GM19239 (cell line): ENCODE measurements at places on chromosomes 5 and 9.
A peak's percentile ranks its signal among the peaks of the same experiment; 100 is the strongest.

DNA sequence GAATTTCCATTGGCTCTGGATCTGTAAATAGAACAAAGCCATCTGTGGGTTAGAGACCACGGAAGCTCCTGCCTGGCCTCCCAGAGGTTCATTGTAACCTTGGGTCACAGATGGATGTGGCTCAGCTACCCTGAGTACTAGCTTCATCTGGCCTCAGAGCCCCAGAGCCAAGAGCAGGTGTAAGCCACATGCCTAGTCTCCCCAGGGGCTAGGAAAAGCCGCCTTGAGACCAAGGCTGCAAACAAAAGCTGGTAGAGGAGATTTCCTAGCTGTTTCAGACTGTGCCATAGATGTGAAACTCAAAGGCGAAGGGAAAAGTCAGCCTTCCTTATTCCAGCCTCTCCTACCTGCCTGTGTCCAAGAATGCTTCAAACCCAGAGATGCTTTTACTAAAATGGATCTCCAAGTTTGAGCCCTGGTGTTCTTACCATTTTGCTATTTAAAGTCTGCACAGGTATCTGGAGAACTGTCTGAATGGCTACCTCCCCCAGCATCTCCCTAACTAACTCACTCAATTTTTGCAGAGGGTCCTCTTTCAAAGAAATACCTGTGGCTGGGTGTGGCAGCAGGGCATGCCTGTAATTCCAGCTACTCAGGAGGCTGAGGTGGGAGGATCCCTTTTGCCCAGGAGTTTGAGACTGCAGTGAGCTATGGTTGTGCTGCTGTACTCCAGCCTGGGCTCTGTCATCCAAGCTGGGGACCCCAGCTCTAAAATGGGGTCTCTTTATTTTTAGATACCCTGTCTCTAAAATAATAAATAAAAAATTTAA, 42.3 kb upstream of the MAP1B start:
- DNase-seq, result no peak

GRCh38 chr9:107665057-107665456, 175.5 kb upstream of the KLF4 start:
- DNase-seq, result no peak

DNA sequence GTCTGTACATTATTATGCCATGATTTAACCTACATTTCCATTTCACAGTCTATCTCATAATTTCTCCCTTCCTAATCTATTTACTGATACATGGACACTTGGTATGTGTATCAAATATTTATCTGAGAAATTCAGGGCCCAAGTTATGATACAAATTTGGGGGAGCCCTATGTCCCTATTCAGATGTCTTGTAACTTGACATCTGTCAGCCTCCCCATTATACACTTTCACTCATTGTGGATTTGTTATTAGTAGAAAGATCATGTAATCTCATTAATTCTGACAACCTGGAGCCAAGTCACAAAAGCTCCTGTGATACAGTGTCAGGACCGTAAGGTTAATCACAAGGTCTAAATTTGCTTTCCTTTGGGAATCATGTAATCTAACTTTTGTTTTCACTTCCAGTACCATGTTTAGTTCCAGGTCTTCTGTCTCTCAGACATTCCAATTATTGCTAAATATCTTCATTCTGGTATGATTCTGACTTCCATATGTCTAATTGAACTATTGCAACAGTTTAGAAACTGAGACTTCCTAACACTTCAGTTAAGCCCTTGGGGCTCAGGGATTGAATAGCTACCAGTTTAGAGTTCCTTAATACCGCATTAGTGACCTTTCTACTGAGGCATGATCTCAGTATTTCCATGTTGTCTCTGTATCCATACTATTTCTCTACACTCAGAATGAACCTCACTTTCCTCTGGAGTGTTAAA, 182.9 kb upstream of the NUDT12 start:
- DNase-seq, result no peak

GRCh38 chr9:38010918-38011704, 57.9 kb downstream of the SHB start:
- DNase-seq, result no peak

DNA sequence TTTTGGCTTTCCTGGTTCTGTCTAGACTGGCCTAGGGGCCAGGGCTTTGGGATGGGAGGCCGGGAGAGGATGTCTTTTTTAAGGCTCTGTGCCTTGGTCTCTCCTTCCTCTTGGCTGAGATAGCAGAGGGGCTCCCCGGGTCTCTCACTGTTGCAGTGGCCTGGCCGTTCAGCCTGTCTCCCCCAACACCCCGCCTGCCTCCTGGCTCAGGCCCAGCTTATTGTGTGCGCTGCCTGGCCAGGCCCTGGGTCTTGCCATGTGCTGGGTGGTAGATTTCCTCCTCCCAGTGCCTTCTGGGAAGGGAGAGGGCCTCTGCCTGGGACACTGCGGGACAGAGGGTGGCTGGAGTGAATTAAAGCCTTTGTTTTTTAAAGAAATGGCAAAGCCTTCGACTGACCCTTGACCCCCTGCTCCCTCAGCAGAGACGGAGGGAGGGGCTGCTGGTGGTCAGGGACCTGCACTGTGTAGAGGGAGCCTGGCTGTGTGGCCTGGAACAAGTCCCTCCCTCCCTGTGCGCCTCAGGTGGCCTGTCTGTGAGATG, 11.1 kb downstream of the FPGS start:
- DNase-seq, result peak; percentile 2

GRCh38 chr9:135810806-135811575, 96.4 kb downstream of the CAMSAP1 start:
- DNase-seq, result no peak

DNA sequence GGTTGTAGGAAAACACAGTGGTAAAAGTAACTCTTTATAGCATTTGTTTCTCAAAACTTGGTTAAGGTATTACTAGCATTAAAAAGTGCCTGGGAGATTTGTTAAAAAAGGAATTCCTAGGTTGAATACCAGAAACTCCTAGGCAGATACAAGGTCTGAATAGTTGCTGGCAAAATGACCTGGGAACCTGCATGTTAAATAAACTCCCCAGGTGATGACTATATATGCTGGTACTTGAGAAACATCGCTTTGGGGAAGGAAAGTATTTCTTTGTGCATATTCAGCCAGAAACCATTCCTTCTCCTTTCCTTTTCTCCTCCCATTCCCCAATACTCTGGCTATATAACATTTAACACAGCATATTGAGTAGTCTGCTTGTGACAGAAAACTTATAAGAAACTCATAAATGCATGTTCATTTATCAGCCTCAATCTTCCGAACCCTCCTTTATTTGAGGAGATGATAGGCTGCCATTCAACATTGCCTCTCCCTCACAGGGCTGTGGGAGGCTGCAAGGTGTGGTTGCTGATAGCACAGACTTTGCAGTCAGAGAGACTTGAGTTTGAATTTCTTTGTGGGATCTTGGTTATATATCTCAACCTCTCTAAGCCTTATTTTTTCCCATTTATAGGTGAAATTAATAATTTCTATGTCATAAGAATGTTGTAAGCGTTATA, 28.7 kb downstream of the PCSK1 start:
- DNase-seq, result no peak

- DNase-seq, result no peak
These were observed 100.4 kb downstream of the LURAP1L start for GRCh38 chr9:12875191-12875590.

DNA sequence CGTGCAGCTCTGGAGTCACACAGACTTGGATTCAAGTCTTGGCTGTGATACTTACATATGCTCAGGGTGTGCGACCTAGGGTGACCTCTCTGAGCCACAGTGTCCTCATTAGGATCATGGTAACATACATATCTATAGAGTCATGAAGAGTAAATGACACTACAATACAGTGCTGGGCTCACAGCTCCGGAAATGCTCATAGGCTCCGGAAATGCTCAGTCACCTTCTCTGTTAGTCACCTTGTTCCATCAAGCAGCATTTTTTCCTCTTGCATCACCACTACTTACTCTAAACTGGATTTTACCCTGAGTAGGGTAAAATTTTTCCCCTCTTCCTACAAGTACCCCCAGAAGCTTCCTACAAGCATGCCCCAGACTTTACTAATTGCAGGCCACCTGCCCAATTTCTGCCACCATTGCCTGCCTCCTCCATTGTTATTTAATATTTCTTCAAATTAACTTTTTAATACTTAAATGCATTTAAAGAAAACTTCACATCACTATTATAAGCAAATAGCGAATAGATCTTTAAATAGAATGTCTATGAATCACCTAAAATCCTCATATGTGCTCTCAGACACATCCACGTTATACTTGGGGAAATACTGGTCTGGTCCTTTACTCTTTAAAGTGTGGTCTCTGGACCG, 147.6 kb upstream of the SPRY4 start:
- no peak for DNase-seq

- DNase-seq, result peak; percentile 7
These were observed 488.0 kb downstream of the PRELID2 start for GRCh38 chr5:145347026-145347616.

DNA sequence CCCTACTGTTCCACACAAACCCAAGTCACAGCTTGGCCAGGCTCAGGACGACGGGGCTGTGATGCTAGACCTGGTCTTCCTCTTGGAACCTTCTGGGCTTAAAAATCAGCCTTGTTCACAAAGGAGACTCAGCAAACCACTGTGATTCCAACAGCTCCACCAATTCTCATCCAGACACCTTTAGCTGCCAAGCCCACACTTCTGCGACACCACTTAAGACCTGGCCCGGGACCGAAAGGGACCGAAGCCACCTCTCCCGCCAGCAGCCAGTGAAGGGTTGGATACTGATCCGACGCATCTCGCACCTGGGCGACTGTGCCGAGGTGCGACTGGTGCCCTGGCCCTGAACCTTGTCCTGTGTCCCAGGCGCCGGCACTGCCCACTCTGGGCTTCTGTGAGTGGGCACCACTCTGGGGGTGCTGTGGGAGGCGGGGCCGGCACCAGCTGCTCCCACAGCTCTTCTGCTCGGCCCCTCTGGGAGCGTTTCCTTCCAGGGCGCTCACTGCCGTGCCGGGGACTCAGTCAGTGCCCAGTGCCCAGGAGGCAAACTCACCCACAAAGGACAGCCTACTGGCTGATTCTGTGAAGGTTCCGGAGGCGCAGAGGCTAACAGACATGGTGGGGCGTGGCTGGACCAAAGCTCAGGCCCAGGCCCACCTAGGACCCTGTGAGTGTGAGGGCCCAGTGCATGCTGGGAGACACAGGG, 50.9 kb downstream of the EXD3 start:
- no peak for DNase-seq

- DNase-seq, result no peak
These were observed 133.4 kb downstream of the ADAMTS19 start for GRCh38 chr5:129593525-129593924.

GRCh38 chr5:133147815-133148567, 96.2 kb downstream of the HSPA4 start:
- DNase-seq, result no peak

DNA sequence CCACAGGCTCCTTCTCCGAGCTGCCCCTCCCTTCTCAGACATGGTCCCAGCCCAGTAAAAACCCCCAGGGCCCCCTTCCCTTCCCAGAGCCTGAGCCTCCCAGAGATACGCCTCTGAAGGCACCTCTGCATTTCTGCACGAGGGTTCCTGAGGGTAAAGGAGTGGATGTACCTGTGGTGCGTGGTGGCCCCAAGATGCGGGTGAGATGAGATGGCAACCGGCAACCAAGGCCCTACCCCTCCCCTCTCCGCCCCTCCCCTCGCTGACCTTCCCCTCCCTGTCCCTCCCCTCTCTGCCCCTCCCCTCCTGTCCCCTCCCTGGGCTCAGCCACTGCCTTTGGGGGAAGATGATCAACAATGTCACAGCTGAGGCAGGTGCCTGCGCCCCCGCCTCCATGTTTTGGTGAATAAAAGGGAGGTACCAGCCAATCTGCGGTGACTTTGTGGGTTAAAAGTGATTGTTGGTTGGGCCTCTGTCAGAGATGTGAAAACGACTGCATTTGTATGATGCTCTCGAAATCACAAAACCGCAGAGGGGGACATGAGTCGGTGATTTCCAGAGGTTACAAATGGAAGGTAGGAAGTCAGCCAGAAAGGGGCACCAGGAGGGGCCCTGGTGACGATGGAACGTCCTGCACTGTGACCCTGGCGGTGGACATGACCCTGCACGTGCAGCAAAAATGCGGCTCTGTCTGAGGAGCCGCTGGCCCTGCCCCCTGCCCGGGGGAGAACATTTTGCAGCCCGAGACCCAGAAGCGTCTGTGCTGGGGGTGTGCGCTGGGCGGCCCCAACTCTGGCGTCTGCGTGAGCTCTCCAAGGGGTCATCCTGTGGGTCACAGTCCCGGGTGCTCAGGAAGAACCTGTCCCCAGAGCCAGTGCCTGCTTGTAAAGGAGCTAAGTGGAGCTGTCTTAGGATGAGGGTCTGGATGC, 3.7 kb downstream of the LCN9 start:
- no peak for DNase-seq

DNA sequence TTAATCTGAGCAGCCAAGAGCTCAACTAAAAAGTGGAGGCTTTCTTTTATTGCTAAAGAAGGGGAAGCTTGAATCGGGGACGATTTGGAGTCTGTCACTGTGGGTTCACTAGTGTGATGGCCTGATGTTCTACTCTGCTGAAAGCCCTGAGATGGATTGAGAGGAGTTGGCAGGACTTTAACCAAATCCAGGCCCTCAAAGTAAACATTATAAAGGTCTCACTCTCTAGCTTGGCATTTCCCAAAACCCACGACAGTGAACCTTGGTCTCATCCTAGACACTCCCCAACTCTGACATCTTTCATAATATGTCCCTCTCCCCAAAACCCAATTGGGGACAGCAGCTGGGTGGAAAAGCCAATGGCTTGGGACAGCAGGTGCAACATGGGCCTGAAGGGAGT, 32.7 kb downstream of the TMOD1 start:
- no peak for DNase-seq

GRCh38 chr5:143261748-143262392, 141.6 kb downstream of the NR3C1 start:
- no peak for DNase-seq

DNA sequence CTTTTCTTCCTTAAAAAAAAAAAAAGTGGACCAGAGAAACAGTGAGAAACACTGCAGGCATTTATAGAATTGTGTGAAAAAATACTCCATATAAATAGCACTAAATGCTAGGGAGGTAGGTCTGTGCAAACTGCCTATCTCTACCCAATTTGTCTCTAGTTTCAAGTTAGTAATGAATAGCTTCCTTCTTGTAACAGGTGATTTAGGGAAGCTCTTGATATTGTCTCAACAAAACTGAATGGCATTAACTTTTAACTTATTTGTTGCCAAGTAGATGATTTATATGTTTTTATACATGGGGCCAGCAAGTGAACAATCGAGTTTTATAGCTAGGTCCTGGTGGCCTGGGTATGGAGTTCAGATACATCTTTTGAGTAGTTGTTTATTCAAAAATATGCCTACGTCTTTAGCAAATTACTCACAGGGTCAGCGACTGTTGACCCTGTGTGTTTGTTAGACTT, 283.6 kb downstream of the NR3C1 start:
- DNase-seq, result no peak

DNA sequence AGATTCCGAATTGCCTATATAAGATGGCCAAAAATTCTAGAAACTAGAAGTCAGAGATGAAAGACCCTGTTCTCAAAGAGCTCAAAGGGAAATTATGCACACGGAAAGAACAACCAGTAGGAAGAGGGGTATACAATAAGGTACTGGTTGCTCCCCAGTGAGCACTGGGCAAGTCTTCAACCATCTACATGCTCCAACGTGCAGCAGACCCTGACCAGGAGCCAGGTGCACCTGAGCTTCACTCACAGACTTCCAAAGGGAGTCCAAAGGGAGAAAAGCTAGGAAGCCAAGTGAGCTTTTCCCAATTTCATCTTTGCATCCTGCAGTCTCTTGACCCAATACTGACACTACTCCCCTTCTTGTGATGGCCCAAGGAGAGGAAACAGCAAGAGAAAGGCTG, 3.9 kb downstream of the REEP5 start:
- no peak for DNase-seq

GRCh38 chr9:656926-657568, 184.4 kb upstream of the DMRT1 start:
- DNase-seq, result no peak
